ENCODE measurements at places on chromosomes 16 and 17.
A peak's percentile ranks its signal among the peaks of the same experiment; 100 is the strongest.

DNA sequence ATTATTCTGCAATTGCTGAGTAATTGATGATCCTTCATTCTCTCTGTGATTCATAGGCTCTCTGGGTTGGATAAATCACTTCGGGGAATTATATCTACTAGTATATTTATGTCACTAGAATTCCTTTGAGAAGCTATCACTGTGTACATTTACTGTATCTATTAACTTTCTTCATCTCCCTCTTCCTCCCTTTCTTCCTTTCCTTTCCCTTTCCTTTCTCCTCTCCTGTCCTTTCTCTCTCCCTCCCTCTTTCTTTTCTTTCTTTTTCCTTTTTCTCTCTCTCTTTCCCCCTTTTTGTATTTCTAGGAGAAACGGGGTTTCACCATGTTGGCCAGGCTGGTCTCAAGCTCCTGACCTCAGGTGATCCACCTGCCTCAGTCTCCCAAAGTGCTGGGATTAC, 711.8 kb downstream of the WWOX start:
- no peak for DNase-seq

DNA sequence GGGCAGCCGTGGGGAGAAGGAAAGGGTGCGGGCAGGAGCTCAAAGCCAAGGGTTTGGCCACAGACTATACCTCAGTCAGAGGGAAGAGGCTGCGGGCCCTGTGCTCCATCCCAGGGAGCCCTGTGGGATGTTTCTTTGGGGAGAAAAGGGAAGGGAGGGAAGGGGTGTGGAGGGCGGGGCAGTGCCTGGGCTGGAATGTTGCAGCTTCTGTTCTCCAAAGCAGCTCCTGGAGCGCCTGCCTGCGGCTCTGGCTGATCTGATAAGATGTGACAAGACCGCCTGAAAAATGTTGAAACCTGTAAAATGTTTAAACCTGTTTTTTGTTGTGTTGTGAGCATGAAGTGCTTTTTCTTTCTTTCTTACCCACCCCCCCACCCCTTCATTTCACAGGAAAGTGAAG, 32.8 kb downstream of the WNT3 start:
- no peak for DNase-seq

DNA sequence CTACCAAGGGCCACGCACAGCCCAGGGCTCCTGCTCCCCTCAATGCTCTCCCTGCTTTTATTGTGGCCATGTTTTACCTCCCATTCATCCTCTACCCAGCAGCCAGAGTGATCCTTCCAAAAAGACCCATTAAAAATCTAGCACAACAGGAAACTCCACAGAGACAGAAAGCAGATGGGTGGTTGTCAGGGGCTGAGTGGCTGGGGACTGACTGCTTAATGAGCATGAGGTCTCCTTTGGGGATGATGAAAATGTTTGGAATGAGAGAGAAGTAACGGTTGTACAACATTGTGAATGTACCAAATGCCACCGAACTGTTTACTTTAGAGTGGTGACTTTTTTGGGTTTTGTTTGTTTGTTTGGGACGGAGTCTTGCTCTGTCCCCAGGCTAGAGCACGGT, 107.4 kb downstream of the GAS7 start:
- DNase-seq: no peak

GRCh38 chr16:72800524-72801161, 247.3 kb downstream of the ZFHX3 start:
- no peak for DNase-seq

GRCh38 chr17:80177986-80178595, 8.3 kb downstream of the CARD14 start:
- DNase-seq: no peak

DNA sequence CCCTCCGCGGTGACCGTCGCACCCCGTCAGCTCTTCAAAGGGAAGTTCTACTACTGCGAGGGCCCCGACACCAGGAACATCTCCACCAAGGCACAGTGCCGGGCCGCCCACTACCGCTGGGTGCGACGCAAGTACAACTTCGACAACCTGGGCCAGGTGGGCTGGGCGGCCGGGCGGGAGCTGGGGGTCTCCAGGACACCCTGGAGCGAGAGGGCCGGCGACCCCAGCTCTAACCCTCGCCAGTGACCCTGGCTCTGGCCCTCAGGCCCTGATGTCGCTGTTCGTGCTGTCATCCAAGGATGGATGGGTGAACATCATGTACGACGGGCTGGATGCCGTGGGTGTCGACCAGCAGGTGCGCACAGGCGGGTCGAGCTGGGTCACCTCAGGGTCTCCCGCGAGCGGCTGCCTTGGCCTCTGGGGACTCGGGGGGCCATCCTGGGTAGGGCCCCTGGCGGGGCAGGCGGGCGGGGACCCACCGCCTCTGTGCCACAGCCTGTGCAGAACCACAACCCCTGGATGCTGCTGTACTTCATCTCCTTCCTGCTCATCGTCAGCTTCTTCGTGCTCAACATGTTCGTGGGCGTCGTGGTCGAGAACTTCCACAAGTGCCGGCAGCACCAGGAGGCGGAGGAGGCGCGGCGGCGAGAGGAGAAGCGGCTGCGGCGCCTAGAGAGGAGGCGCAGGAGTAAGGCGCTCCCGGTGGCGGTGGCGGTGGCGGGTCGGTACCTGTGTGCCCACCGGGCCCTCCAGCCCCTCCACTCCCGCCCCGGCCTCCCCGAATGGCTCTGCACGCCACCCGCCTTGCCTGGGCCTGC, 13.4 kb downstream of the TPSG1 start:
- no peak for DNase-seq

DNA sequence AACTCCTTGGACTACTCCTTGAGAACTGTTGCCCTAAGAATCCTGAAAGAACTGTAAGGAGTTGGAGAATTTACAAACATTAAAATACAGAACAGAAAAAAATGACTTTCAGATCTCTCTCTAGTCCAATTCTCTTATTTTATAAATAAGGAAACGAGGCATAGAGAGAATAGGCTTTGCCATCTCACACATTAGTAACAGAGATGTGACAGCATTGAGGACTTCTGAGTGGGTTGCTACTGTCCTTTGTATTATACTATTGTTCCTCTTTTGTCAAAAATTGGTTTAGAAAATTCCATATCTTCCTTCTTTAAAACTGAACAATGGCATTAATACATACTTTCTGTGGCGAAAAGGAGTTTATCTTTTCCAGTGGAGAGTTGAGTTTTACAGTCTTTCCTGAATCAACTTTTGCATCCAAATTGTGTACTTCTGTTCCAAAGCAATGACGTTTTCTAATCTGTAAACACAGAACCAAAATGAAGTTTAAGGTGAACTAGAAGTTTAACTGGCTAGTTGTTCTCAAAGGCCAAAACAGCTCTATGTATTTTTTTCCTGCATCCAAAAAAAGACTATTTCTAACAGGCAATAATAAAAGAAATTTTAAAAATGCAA, 16.5 kb downstream of the BRIP1 start:
- no peak for DNase-seq

DNA sequence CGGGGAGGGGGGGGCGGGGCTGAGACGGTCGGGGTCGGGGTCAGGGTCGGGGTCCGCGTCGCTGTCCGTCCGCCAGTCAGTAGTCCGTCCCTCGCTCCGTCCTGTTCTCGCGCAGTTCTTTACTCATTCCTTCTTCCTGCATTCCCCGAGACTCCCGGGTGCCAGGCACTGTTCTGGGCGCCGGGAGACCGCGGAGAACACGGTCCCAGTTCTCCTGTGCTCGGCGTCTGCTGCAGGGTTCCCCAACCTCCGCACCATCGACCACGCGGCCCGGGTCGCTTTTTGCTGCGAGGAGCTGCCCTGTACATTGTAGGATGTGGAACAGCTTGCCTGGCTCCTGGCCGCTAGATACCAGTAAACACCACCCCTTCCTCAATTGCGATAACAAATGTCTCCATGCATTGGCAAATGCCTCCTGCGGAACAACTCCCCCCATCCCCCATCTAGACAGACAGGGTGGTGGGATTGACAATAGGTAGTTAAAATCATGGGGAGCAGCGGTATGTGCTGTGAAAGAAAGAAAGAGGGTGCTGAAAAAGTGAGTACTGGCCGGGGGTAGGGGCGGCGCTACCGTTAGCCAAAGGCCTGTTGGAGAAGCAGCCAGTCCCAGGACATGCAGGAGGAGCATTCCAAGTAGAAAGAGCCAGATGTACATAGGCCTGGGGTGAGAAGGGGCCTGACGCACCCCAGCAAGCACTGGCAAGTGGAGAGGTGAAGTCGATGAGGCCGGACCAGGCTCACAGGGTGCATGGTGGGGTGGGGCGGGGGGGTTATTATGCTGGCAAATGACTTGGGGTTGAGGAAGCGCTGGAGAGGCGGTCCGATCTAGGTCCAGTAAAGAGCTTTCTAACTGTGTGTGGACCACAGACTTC, 631 bp downstream of the TRAF7 start:
- DNase-seq: no peak

GRCh38 chr17:47324224-47325020, 667 bp downstream of the EFCAB13 start:
- DNase-seq: peak; percentile 24

- no peak for DNase-seq
Measured at GRCh38 chr16:75389096-75389690, 44.1 kb downstream of the CFDP1 start.

DNA sequence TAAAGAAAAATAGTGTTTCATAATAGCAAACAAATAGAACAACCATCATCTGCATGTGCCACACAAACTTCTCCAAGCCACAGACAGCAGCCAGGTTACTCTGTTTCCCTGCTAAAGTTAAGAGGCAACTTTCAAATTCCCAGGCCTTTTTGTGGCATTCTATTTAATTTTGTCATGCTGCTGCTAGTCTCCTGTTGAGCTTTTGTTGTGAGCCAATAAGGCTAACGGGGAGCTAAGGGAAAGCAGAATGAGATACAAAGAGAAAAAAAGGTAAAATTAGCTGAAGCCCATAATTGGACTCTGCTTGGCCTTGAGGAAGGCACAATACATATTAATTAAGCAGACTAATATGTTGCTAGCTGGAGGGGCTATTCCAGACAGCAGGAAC, 74.7 kb upstream of the GNAO1 start:
- DNase-seq: no peak

- DNase-seq: no peak
Measured at GRCh38 chr17:8869114-8869815, 1.8 kb upstream of the PIK3R6 start.

GRCh38 chr17:32520104-32520701, 33.4 kb downstream of the CDK5R1 start:
- DNase-seq: peak; percentile 66

GRCh38 chr16:82043680-82044584, 8.9 kb downstream of the HSD17B2 start:
- no peak for DNase-seq

- no peak for DNase-seq
Measured at GRCh38 chr16:65218348-65218747, 96.5 kb upstream of the CDH11 start.

GRCh38 chr17:43909537-43910231, 2.3 kb upstream of the MPP2 start:
- DNase-seq: no peak

DNA sequence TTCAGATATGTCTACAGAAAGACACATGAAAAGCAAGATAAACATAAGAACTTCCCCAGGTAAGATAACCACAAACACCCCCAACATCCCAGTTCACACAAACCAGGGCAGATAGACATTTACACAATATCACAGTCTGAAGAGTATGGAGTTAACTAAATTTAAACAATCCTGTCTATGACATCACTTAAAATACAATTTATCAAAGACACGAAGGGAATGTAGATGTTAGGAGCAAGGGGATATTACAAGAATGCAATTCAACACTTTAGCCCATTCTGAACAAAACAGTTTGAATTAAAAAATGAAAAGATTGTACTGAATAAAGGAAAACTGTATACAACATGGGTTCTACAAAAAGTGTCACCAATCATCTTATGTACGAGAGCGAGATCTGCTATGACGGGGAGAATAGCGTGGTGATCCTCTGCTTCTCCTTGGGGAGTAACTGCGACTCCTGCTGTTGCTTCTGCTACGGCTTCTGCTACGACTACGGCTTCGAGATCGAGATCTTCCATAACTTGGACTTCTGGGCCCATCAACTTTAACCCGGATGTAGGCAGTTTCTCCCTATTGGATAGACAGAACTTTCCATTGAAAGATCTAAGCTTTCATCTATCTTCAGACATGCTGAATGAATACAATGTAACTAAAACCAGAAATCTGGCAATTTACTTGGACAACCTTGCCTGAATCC, 1.9 kb downstream of the SRSF1 start:
- no peak for DNase-seq

DNA sequence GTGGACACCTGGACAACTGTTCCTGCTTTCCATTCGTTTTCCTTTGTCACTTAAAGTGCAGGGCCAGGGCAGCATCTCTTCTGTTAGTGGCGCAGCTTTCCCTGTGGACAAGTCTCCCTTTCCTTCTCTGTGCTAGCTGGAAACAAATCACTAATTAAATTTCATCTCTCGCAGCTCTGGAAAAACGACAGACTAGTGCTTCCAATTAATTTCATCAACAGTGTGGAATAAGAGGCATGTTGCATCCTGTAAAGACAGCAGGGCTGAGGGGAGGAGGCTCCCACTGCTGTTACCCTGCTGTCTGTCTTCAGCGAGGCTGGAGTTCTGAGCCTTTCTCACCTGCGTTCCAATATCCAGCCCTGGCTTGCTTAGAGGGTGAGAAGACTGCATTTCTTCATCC, 352.1 kb upstream of the HSBP1 start:
- DNase-seq: no peak

GRCh38 chr17:38671939-38672720, 2.6 kb downstream of the EPOP start:
- no peak for DNase-seq

DNA sequence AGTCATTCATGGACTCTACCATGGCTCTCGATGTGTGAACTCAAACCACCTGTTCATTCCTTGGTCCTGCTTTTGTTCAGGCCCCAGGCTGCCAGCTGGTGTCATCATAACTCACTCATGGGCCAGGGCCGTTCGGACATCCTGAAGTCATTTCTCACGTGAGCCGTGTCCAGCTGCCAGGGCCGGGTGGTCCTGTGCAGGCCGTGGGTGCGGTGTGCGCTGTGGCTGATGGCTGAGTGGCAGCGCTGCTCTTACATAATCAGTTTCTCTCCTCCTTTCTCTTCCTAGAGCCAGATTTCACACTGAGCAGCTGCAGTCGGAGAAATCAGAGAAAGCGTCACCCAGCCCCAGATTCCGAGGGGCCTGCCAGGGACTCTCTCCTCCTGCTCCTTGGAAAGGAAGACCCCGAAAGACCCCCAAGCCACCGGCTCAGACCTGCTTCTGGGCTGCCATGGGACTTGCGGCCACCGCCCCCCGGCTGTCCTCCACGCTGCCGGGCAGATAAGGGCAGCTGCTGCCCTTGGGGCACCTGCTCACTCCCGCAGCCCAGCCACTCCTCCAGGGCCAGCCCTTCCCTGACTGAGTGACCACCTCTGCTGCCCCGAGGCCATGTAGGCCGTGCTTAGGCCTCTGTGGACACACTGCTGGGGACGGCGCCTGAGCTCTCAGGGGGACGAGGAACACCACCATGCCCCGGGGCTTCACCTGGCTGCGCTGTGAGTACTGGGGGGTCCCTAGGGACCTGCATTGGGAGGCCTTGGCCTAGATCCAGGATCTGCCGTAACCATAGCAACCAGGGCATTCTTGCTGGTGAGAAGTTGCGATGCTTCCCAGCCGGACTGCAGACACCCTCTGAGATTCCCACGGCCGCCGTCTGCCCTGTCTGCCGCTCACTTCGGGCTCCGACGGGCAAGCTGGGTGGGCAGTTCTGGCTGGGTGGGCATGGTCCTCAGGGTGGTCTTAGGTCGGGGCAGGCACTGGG, at the start of gene IL34:
IL34 (plus strand) TSS at position 300 of the 982 bp plus-strand sequence; CDS start at position 689, 389 bp downstream.
- no peak for DNase-seq
